ENCODE measurements at places on chromosomes 6 and 20.

DNA sequence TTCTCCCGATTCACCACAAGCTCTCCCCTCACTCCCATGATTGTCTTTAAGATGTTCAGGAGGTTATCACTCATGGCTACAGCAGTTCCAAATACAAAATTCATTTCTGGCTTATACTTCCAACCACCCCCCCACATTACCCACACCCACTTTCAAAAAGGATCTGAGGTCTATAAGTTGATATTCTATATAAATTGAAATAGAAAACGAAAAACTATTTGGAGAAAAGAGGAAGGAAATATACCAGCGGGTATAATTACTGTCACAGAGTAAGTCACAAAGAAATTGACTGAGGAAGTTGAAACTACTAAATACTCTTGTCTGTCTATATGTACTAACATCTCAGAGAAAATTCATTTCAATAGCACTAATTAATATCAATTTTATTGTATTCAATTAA is 112.7 kb upstream of the TNFAIP3 start:
- no peak for DNase-seq

DNA sequence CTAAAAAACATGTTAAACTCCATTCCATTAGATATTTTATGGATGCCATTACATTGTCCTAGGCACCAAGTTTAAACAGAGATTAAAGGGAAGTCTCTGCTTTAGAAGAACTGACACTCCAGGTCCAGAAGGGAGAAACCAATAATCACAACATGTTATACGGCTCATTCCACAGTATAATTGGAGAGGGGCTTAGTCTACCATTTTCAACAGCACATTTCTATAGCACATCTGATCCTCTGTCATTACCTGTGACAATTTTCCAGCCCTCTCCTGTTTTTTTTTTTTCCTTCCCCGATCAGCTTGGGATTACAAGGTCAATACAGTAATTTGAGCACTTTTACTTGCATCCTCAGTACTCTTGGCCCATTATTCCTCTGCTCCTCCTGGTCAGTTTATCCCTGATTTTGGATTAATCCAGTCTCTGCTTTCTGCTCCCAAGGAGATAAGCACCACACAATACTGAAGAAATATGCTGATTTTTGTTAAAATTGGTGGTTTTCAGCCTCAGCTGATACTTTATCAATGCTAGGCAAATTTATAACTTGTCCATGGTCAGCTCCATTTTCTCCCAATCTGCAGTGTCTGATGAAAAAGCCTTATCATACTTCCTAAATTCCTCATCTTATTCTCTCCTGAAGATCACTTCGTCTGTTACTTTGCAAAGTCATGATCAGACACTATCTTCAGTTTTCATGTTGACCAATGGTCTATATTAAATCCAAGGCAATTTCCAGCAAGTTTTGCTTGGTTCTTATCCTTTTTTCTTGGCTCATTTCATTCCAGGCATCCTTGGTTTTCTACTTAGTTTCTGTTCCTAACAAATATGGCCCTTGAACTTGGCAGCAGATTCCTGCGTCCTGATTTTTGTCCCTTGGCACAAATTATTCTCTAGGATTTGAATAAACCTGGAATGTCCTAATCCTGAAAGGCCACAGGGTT is 30.8 kb upstream of the SYNCRIP start:
- DNase-seq, result no peak

DNA sequence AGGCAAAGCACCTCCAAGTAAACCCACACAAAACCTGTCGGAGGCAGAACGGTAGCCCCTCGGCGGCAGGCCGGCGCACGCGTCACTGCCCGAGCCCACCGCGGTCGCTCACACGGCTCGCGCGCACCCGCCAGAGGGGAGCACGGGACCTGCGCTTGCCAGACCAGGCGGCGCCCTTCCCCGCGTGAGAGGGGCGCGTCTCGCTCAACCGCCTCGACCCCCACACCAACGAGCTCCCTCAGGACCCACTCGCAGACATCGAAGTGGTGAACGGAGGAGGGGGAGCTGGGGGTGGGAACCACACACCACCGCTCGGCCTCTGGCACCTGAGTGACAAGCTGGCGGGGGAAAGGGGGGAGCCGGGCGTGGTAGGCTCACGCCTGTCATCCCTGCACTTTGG is 1513.4 kb upstream of the DEFB115 start:
- no peak for DNase-seq

DNA sequence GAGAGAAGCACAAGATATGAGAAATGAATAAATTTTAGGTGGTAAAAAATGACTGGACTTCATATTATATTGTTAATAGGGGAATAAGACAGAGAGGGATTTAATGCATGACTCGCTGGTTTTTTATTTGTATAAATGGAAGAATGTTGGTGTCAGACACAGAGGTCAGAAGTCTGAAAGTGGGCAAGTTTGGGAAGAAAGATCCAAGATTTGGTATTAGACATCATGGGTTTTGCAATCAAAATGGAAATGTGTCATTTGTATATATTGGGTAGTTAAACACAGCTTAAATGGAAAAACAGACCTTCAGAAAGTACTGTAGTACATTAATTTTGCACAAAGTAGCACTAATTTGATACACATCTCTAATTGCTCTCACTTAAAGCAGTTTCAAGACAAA is 96.2 kb downstream of the EYA4 start:
- DNase-seq, result no peak

DNA sequence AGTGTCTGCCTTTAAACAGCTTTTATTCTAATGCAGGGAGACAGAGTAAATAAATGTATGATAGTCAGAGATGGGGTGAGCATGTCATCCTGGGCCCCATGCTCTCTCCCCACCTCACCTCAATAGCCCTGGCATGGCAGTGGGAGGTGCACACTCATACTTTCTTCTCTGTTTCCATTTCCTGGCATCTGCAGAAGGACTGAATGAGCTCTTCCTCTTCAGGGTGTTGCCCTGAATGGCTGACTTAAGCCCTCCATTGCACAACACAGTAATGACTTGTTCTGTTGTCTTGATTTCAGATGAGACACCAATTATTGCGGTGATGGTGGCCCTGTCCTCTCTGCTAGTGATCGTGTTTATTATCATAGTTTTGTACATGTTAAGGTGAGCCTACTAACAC is 57.0 kb upstream of the GNRH2 start:
- DNase-seq, result peak; percentile 49

DNA sequence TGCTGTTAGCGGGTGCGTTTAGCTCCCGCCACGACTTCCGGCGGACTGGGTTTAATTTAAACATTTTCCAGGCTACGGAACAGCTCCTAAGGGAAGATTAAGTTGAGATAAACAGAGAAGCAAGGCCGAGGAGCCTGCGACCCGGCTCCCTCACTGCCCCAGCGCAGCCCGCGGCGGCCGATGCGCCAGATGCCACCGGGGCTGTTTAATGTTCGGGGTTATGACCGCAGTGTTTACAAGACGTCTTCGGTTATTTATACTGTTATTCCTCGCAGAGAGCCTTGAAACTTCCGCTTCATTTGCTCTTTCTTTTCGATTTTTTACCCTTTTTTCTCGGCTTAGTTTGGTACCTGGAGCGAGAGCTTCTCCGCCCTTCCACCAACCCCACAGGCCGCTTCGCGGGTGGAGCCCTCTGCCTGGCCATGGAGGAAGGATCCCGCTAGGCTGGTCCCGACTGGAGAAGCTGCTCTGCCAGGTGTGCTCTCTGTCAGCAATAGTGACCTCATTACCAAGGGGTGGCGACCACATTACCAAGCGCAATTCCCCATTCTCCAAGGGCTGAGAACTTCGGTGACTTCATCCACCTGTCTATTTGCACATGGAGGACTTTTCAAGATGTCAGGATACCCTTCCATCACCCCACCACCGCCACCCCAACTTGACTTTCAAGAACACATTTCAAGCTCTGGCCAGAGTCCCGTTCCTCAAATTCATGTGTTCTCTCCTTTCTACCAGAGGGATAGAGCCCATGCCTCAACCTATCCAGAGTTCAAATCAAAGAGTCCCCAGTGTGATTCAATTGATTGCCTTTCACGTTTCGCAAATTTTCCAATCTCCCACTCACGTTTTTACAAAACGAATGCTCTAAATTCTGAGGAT is 4.1 kb downstream of the TCF21 start:
- peak; percentile 88 for DNase-seq

- DNase-seq, result no peak
These were observed 7.0 kb downstream of the BEND3 start for GRCh38 chr6:107108201-107108890.

Measured in fibroblast of villous mesenchyme (primary cell).